Naive thymus-derived CD4-positive, alpha-beta T cell (primary cell): ENCODE measurements at places on chromosomes 3 and 15.
A peak's percentile ranks its signal among the peaks of the same experiment; 100 is the strongest.

DNA sequence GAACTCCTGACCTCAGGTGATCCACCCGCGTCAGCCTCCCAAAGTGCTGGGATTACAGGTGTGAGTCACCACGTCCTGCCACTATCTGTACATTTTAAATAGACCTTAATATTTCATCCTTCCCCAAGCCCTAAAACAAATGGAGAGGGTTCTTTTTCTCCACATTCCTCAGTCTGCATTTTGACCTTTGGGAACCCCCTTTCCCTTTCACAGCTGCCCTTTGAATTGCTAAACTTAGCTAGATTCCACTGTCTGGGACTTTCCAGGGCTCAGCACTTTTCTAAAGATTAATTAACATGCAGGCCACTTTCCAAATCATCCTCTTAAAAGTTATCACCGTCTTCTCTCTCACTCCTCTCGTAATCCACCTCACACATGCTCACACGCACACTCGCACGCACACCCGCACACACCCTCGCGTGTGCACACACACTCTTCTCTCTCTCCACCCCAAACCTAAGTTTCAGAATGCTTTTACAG, 124.2 kb downstream of the TMCO5A start:
- no peak for DNase-seq
- no peaks in the 10 kb centered on the region for H3K27me3 ChIP-seq
- H3K27ac ChIP-seq = no peak overlapping the region

DNA sequence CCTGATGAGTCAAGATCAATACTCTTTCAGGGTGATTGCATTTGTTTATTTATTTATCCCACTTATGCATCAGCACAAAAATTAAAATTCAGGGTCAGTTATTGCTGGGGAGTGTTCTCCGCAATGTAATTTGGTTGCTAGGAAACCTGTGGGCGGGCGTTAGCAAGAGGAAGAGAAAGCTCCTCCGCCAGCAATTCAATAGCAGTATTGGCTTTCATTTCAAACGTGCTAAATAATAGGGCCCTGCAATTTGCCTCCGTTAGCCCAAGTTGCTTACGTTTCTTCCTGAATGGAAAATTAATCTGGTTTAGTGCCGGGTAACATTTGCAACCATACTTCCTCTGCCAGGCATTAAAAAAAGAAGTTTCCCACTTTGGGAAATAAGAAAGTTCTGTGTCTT, 35.5 kb upstream of the PLCL2 start:
- peaks cover 43% of the 10 kb centered on the region for H3K4me1 ChIP-seq
- H3K36me3 ChIP-seq = no peaks in the 10 kb centered on the region
- H3K27me3 ChIP-seq = no peaks in the 10 kb centered on the region
- H3K27ac ChIP-seq = peak overlapping the region; percentile 54
- DNase-seq = peak; percentile 74
- H3K4me3 ChIP-seq = peak overlapping the region; percentile 14

DNA sequence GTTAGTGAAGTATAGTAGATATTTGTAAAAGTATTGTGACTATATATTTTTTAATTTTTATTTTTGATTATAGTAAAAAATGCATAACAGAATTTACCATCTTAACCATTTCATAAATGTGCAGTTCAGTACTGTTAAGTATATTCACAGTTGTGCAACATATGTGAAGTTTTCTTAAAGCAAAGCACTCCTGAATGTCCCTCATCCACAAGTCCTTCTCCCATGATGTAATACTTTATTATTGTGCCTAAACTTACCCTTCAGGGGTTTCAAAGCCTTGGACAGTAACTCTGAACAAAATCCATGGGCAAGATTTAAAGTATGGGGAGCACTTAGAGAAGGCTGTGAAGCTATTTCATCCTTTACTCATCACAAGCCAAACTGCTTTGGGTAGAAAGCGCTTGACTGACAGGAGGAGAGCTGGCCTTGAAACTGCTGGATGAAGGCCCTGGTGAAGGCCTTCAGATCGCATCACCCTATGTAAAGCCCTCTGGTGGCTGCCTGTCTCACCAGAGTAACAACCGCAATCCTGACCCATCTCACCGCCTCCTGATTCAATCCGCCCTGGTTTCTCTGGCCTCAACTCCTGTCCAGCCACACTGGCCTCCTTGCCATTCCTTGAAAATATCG, 28.0 kb downstream of the LSM3 start:
- H3K4me3 ChIP-seq = no peak overlapping the region
- H3K27me3 ChIP-seq = no peaks in the 10 kb centered on the region
- DNase-seq = no peak
- H3K4me1 ChIP-seq = no peaks in the 10 kb centered on the region

DNA sequence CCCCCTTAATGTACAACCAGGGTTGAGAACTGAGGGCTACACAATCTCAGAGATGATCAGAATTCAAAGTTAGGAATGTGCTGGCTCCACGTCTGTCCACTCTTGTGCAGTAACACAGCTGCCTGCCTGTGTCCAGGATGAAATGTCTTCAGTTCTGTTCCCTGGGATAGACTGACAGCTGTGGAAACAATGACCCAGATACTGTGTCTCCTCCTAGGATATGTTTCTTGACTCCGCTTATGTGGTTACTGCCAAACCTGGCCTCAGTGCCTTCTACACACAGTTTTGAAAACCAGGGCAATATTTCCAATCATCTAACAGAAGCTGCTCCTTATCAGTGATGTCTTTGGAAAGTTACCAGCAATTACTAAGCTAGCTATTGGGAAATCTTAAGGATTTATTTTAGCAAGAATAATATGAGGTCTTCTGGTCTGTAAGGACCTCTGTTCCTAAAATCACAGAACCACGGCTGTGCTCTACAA, 67.6 kb downstream of the NOX5 start:
- no peak overlapping the region for H3K27ac ChIP-seq
- DNase-seq = no peak
- no peaks in the 10 kb centered on the region for H3K36me3 ChIP-seq
- no peaks in the 10 kb centered on the region for H3K27me3 ChIP-seq
- no peaks in the 10 kb centered on the region for H3K4me1 ChIP-seq

GRCh38 chr15:27696530-27696929, 402.6 kb downstream of the OCA2 start:
- no peaks in the 10 kb centered on the region for H3K4me1 ChIP-seq
- no peaks in the 10 kb centered on the region for H3K36me3 ChIP-seq
- no peak overlapping the region for H3K27ac ChIP-seq
- H3K4me3 ChIP-seq = no peak overlapping the region
- no peaks in the 10 kb centered on the region for H3K27me3 ChIP-seq
- no peak for DNase-seq

- H3K36me3 ChIP-seq = no peaks in the 10 kb centered on the region
- H3K4me3 ChIP-seq = no peak overlapping the region
- DNase-seq = no peak
- no peaks in the 10 kb centered on the region for H3K27me3 ChIP-seq
Measured at GRCh38 chr3:161171113-161171512, 50.0 kb upstream of the NMD3 start.

- no peak overlapping the region for H3K4me3 ChIP-seq
- H3K27me3 ChIP-seq = no peaks in the 10 kb centered on the region
- no peak for DNase-seq
- H3K4me1 ChIP-seq = no peaks in the 10 kb centered on the region
- H3K27ac ChIP-seq = no peak overlapping the region
- H3K36me3 ChIP-seq = no peaks in the 10 kb centered on the region
Measured at GRCh38 chr3:124924741-124925140, 9.8 kb downstream of the MUC13 start.

DNA sequence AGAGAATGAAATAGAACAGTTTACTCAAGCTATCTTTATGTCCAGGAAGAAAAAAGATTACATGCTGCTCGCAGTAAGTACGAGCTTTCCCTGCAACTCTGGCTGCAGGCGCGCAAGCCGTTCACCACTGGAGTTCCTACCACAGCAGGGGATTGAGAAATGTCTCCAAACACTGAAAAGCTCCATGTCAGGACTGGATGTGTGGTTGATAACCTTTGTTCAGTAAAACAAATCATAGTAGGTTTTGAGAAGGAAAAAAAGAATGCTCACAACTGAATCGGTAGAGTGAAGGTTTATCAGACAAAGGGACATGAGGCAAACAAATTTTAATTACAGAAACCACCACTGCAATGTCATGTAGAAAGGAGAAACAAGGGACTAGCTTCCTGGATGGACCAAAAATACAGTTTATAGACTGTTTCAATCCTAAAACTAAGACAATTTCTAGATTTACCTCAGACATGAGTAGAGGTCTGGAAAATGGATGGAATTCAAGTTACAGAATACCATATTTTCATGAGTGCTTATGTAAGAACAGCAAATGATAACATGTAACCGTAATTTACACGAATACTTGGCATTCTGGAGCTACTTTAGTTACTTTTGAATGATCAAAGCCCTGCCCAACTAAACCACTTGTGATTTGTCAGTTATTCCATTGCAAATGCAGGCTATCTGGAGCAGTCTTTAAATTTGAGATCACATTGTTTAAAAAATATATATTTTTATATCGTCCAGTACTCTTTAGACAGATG, 471.1 kb downstream of the SHQ1 start:
- H3K27ac ChIP-seq = no peak overlapping the region
- no peak for DNase-seq
- no peaks in the 10 kb centered on the region for H3K4me1 ChIP-seq
- H3K36me3 ChIP-seq = no peaks in the 10 kb centered on the region
- H3K4me3 ChIP-seq = no peak overlapping the region

- H3K4me3 ChIP-seq = peak overlapping the region; percentile 67
- H3K4me1 ChIP-seq = peaks cover 19% of the 10 kb centered on the region
- no peaks in the 10 kb centered on the region for H3K27me3 ChIP-seq
- peak; percentile 17 for DNase-seq
- H3K27ac ChIP-seq = peak overlapping the region; percentile 86
Measured at GRCh38 chr15:58627701-58628100, 121.8 kb downstream of the ADAM10 start.

DNA sequence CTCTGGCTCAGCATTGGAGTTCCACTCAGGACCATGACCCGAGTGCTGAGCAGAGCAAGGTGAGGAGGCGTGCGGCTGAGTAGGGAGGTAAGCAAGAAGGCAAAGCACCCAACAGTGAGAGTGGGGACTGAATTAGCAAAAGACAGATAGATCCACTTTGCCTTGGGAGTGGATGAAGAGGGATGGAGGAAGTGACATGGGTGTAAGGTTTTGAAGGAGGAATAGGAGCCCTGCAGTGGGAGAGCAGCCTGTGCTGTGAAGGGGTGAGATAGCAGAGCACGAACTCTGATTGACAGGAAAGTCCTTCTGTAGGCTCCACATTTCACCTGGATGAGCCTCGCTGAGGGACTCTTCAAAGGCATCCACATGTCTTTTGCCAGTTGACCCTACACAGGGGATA, 522.6 kb downstream of the NTRK3 start:
- no peaks in the 10 kb centered on the region for H3K4me1 ChIP-seq
- no peak overlapping the region for H3K4me3 ChIP-seq
- no peaks in the 10 kb centered on the region for H3K27me3 ChIP-seq

- H3K36me3 ChIP-seq = no peaks in the 10 kb centered on the region
- H3K4me3 ChIP-seq = no peak overlapping the region
- H3K27ac ChIP-seq = no peak overlapping the region
- H3K27me3 ChIP-seq = no peaks in the 10 kb centered on the region
Measured at GRCh38 chr15:40477642-40478327, 7.0 kb downstream of the CHST14 start.

- no peaks in the 10 kb centered on the region for H3K27me3 ChIP-seq
- H3K27ac ChIP-seq = no peak overlapping the region
- DNase-seq = no peak
- H3K36me3 ChIP-seq = no peaks in the 10 kb centered on the region
Measured at GRCh38 chr3:41418961-41419691, 219.8 kb downstream of the CTNNB1 start.

DNA sequence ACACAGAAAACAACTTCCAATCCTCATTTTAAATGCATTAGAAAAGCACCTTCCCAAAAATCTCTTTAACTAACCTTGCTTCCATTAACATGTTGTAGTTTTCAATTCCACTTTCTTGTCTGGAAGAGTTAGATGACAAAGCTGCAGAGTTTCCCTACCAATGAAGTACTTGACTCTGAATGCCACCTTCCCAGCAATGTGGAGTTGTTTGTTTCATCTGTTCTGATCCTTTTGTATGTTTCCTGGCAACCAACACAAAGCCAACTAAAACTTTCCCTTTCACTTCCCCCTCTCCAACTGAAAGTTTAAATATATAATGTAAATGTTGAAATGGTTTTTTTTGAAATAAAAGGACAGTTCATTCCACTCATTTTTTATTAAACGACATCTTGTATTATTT, at the start of gene WDR49:
Gene WDR49, minus strand, starts transcription at position 183 of the 400 bp plus-strand sequence. CDS start 517 bp downstream, outside the sequence.
- no peaks in the 10 kb centered on the region for H3K27me3 ChIP-seq
- no peak within 1 kb of the TSS for H3K4me3 ChIP-seq
- no peaks in the 10 kb centered on the region for H3K4me1 ChIP-seq
- no peaks in the 10 kb centered on the region for H3K36me3 ChIP-seq

GRCh38 chr15:84402856-84403608, 167.5 kb downstream of the GOLGA6L4 start:
- H3K36me3 ChIP-seq = no peaks in the 10 kb centered on the region
- H3K4me1 ChIP-seq = no peaks in the 10 kb centered on the region
- no peak overlapping the region for H3K4me3 ChIP-seq
- DNase-seq = no peak
- H3K27me3 ChIP-seq = no peaks in the 10 kb centered on the region

DNA sequence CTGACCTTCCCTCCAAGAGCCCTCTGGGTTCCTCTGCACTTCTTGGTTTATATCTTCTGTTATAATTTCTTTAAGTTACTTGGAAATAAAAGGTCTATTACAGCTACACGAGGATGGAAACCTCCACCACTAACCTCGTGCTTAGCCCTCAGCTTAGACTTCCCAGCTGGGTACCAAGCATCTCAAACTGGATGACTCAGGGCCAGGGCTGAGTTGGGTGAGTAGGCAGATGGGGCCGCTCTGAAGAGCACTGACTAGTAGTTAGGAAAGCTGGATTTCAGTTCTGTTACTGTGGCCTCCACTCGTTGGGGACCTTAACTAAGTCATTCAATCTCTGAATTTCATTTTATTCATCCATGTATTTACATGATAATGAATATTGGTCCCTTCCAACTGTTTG, 1036.6 kb downstream of the IGSF11 start:
- no peaks in the 10 kb centered on the region for H3K4me1 ChIP-seq
- DNase-seq = no peak
- no peak overlapping the region for H3K27ac ChIP-seq
- no peaks in the 10 kb centered on the region for H3K27me3 ChIP-seq

- H3K4me1 ChIP-seq = no peaks in the 10 kb centered on the region
- H3K27ac ChIP-seq = no peak overlapping the region
- no peak for DNase-seq
- H3K4me3 ChIP-seq = no peak overlapping the region
Measured at GRCh38 chr15:95298729-95299128, 1031.8 kb upstream of the NR2F2 start.

- no peaks in the 10 kb centered on the region for H3K27me3 ChIP-seq
- no peaks in the 10 kb centered on the region for H3K36me3 ChIP-seq
- no peak overlapping the region for H3K4me3 ChIP-seq
- H3K27ac ChIP-seq = no peak overlapping the region
- no peaks in the 10 kb centered on the region for H3K4me1 ChIP-seq
Measured at GRCh38 chr3:96931119-96931862, 116.9 kb downstream of the EPHA6 start.

- H3K27me3 ChIP-seq = no peaks in the 10 kb centered on the region
- H3K4me3 ChIP-seq = no peak overlapping the region
- no peak for DNase-seq
- H3K4me1 ChIP-seq = peaks cover 4% of the 10 kb centered on the region
Measured at GRCh38 chr3:136255672-136256406, 5.7 kb downstream of the PCCB start.

- H3K4me3 ChIP-seq = no peak overlapping the region
- H3K27ac ChIP-seq = no peak overlapping the region
- DNase-seq = peak; percentile 50
Measured at GRCh38 chr15:55224892-55225291, 28.2 kb upstream of the RSL24D1 start.
